ENCODE measurements at places on chromosomes 1 and 21.

DNA sequence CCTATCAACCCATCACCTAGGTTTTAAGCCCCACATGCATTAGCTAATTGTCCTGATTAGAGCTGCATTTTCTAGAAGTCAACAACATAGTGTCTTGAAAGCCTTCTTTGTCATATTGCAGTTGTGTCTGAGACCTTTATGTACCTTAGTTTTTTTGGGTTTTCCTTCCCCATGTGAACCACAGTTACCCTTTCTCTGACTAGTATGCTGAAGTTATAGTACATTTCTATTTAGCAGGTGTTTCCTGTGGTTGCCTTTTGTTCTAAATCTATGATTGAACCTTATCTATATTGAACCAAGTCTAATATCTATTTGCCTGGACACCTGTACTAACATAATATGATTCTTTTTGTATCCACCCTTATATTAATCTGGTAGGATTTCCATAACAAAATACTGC lies 135.6 kb downstream of the ST6GALNAC3 start:
- DNase-seq = no peak

DNA sequence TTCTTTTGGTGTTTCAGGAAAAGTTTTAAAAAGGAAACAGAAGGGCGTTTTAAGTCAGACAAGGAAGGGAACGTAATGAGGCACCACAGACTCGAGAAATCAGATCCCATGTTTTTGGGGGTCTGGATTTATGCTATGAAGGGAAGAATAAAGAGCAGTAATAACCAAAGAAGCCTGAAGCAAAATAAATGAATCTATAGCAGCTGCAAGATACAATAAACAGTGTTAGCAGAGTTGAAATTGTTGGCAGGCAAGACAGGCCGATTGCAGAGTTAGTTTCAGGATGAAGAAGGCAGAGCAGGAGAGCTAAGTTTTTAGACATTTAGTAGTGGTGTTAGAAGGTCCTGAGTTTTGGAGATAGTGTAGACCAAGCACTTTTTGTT lies 425 bp downstream of the DDR2 start:
- DNase-seq = no peak

- no peak for DNase-seq
These were observed 10.5 kb upstream of the TNFRSF25 start for GRCh38 chr1:6476483-6476882.

DNA sequence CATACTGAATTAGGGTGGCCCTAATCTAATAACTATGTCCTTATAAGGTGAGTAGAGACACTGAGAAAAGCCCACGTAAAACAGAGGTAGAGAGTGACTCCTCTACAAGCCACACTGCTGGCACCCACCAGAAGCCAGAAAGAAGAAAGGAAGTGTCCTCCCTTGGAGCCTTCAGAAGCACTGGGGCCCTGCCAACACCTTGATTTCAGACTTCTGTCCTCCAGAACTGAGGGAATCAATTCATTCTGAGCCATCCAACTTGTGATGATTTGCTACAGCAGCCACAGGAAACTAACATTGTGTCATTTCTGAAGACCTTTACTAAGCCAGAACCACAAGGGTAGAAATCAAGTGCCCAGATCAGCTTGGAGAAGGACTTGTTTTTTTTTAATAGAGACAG lies 15.0 kb downstream of the GNB1 start:
- DNase-seq = no peak
